ENCODE measurements at places on chromosomes 5 and 9.
A peak's percentile ranks its signal among the peaks of the same experiment; 100 is the strongest.

- DNase-seq, result peak; percentile 28
Observed at GRCh38 chr5:80481019-80481893, 6.6 kb upstream of the FAM151B start.

DNA sequence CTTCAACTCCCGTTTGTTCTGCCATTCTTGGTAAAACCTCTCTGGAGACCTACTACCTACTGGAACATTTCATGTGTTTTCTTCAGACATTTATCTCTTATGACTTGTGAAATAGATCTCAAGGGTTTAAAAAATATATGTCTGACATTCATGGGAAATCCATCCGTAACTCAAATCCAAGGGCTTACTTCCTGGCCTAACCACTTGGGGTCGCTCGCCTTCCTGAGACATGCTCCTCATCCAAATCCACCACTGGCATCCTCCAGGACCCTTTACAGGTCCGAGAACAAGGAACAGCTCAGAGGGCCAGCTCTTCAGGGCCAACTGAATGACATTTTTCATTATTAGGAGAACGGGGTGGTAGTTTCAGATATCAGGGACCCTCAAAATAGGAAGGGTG is 235.1 kb upstream of the TUT7 start:
- no peak for DNase-seq

DNA sequence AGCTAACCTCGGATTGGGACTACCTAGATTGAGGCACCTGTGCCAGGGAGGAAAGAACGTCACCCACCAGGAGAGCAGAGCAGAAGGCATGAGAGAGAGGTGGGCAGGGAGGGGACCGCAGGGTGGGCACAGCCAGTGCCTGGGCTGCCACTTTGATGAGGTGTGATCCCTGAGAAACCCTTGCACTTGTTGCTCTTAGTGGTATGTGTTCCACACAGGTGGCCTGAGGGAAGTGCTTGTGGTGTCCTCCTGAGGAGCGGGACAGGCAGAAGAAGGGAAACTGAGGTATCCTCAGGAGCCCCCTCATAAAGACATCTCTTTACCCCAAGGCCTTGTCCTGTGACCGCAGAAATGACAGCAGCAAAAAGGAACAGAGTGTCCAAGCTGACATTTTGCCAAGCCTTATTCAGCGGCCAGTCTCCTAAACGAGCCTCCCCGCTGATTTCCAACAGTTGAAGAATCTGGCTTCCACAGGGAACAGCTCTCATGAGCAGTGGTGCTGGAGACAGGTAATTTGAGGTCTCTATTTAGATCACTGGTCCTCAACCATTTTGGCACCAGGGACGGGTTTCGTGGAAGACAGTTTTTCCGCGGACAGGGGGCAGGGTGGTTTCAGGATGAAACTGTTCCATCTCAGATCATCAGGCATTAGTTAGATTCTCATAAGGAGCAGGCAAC is 82.4 kb downstream of the FOXD1 start:
- no peak for DNase-seq

DNA sequence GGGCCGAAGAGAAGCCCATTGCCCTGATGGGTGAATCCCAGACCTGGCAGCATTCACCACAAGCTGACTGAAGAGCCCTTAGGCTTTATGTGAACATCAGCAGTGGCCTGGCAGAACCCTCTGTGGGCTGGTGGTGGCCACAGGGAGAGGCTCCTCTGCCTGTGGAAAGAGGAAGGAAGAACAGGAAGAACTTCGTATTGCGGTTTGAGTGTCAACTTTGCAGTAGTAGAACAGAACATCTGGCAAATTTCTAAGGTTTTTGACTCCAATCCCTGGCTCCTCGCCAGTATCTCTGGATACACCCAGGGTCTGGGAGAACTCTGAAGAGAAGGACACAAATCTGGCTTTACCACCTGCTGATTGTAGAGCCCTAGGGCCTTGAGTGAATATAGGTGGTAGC is 356.4 kb upstream of the GRAMD2B start:
- DNase-seq, result no peak

GRCh38 chr5:179747811-179748210 is 15.2 kb downstream of the MAML1 start:
- no peak for DNase-seq

DNA sequence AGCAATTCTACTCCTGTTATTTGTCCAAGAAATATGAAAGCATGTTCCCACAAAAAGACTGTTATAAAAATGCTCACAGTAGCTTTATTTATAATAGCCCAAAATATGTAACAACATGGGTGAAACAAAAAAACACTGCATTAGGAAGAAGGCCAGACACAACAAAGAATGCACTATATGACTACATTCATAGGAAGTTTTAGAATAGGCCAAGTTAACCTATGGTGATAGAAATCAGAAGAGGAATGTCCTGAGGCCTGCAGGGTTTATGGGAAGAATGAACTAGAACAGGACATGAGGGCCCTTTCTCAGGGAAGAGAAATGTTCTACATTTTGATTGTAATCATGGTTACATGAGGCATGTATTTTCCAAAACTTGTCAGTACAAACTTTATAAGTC is 24.7 kb upstream of the TAS2R1 start:
- no peak for DNase-seq

DNA sequence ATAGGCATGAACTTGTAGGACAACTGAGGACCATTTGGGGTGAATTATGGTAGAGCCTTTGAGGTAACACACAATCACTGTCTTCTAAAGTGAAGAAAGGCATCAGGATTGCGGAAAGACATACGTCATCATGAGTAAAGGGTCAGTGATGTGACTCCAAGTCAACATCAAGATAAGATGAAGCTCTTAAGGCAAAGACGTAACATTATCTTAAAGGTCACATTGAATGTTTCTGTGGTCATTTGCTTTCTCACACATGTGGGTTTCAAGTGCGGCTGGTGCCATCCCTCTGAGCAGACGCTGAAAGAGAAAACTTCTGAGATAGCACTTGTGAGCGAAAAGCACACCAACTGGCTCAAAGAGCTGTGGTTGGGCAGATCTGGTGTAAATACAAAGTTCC is 63.3 kb upstream of the GRAMD2B start:
- DNase-seq, result no peak

DNA sequence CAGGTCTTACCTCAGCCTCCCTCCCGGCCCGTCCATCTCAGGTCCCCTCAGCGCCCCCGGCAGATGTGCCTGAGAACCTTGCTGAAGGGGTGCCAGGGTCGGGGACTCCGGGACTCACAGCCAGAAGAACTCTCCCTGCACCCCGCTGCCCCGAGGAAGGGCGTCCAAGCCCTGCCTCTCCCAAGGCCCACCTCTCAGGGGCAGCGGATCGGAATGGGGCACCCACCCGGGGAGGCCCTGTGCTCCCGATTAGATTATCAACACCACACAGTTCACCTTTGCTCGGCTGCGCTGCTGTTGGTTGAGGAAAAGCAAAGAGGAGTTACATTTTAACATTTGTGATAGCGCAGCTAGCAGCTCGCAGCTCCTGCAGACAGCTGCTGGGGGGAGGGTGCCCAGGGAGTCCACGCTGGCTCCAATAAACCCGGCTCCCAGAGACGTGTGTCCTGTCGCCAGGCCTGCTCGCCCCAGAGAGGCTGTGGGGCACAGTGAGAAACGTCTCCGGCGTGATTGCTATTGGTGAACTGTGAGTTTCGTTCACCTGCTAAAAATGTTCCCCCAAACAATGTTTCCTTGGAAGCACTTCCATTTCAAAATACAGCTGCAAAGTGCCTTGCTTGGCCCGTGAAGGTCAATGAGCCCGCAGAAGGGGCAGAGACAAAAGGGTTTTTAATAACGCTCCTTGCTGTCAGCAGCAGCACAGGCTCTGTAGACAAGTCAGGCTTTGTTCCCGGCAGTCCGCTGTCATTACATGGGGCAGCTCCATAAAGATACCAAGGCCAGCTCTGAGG is 18.6 kb upstream of the SLC6A19 start:
- no peak for DNase-seq

DNA sequence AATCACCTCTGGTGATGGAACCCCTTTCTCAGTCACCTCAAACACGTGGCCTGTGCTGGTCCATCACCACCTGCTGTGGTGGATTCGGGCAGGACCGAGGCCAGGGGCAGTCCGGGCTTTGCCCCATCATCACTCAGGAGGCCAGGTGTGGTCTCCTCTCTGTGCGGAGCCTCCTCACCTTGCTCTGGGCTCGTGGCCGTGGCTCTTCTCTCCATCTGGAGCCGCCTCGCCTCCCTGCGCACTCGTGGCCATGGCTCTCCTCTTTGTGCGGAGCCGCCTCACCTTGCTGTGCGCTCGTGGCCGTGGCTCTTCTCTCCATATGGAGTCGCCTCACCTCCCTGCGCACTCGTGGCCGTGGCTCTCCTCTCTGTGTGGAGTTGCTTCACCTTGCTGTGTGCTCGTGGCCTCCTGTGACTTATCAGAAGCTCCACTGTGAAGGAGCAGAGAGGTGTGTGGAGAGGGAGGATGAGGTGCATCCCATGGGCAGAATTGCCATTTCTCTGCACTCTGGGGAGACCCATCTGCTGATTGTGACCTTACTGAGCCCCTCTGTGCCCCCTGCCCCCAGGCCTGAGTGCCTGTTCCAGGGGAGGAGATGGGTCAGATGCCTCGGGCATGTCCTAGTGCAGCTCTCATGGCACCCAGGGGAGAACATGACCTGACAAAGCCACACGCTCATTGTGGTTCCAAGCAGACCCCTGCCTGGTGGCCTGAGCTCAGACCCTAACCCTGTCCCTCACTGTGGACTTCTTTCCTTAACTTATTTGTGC is 276.6 kb upstream of the IRX2 start:
- no peak for DNase-seq

- no peak for DNase-seq
Observed at GRCh38 chr9:37236822-37237221, 116.4 kb downstream of the ZCCHC7 start.

DNA sequence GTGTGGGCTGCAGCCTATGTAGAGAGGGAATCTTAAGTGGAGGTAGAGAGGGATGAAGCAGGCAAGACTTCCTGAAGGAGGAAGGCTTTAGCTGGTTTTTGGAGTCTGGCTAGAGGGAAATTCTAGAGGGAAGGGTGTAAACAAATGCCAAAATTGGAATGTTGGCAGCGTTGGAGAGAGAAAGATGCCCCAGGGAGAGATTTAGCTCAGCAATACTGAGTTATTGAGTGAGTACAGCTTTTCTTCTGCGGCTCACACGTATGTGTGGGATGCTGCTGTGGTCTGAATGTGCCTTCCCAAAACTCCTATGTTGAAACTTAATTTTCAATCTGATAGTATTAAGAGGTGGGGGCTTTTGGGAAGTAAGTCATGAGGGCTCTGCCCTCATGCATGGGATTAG is 24.5 kb upstream of the GLRA1 start:
- DNase-seq, result no peak

DNA sequence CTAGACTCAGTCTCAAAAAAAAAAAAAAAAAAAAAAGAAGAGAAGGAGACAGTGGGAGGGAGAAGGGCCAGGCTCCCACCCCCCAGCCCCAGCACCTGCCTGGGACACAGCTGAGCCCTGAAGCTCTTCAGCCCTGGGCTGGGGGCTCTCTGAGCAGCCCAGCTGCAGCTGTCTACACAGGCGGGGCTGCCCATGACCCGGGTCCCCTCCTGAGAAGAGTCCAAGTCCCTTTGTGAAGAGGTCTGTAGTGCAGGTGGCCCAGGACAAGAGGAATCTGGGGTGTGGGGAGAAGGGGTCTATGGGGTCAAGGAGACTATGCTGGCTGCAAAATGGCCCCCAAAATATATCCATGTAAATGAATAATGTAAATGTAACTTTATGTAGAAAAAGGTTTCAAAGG is 6.7 kb upstream of the LCN2 start:
- DNase-seq, result no peak

DNA sequence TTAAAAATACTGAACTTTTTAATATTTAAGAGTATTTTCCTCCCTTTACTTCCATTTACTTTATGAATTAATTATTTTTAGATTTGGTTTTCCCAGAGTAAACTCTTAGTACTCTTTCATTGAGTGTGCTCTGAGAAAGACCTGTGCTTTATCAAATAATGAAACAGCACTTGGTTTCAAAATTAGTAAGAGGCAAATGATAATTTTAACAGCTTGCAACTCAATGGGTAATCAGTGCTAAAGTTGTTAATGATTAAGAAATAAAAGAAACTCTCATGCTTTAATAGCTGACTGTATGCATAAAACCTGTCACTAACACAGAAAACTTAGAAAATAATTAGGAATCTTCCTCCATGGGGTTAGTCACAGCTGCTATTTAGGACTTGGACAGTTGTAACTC is 244.4 kb downstream of the RFX3 start:
- no peak for DNase-seq

DNA sequence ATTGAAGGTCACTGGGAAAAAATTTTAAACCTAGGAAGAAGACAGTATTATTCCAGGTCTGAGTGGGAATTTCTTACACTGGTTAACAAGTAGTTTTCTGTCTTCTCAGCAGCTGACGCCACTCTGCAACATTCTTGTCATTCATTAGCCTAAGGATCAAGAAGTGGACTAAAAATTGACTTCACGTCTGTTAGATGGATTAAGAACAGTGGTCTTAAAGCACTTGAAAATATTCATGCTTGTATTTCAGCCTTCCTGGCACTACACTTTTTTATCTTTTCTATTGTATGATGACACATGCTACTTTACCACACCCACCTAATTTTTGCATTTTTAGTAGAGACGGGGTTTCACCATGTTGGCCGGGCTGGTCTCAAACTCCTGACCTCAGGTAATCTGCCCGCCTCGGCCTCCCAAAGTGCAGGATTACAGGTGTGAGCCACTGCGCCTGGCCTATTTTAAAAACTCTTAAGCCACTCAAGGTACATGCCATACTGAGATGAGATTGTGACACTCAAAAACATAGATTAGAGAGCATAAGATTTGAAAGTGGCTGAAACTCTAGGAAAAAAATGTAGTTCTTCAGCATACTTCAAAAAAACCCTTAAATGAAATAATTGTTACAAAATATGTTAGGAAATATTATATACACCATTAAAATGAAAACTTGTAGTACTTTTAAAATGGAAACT is 8.4 kb downstream of the MATR3 start:
- DNase-seq, result no peak

- no peak for DNase-seq
Observed at GRCh38 chr5:57094753-57095683, 78.8 kb upstream of the GPBP1 start.

DNA sequence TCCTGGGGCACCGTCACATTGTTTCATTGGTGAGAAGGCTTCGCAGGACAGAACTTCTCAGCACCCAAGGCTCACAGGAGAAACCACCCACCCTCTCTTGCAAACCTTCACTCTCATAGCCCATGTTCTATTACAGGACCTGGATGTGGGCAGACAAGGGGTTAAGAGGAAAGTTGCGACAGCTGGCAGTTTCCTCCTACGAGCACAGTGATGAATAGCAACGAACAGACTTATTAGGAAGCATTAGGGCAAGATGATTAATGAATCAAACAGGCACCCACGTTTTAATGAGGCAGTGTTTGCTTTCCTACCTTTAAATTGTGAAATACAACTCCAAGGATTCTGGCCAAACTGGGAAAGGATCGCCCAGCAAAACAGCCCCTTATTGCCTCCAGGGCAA is 339.3 kb downstream of the DRD1 start:
- no peak for DNase-seq

Measured in AG09309 (cell line).